ENCODE measurements at places on chromosomes 13 and 19. TPM values are rescaled to one million over a fixed set of nuclear protein-coding genes. Genes with fewer than 3 reads are reported as not detected.

DNA sequence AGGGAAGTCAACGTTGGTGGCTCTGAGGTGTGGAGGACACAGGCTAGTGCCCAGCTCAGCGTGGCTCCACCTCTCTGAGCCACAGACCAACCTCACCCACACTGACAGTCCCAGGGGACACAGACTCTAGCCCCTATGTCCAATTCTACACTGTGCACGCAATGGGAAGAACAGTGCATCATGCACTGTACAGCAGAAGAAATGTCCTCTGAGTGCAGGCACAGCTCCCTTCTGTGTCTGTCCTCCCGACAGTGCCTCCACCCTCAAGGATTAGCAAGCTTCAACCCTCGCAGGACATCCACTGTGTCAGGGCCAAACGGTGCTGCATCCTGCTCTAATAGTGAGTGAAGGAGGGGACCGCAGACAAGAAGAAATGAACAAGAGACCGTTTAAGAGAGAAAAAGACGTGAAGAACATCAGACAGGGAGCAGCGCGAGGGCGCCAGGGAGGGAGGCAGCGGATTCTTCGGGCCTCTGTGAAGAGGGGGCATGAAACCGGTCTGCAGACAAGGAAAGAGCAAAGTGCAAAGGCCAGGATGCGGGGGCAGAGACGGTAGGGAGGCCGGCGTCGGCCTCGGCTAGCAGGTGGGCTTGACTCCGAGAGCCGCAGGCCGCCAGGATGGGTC is 681 bp downstream of the ZNF837 start:
- no peak for DNase-seq

- peak; percentile 38 for DNase-seq
These were observed 227.2 kb downstream of the FOXO1 start for GRCh38 chr13:40438999-40439797.

DNA sequence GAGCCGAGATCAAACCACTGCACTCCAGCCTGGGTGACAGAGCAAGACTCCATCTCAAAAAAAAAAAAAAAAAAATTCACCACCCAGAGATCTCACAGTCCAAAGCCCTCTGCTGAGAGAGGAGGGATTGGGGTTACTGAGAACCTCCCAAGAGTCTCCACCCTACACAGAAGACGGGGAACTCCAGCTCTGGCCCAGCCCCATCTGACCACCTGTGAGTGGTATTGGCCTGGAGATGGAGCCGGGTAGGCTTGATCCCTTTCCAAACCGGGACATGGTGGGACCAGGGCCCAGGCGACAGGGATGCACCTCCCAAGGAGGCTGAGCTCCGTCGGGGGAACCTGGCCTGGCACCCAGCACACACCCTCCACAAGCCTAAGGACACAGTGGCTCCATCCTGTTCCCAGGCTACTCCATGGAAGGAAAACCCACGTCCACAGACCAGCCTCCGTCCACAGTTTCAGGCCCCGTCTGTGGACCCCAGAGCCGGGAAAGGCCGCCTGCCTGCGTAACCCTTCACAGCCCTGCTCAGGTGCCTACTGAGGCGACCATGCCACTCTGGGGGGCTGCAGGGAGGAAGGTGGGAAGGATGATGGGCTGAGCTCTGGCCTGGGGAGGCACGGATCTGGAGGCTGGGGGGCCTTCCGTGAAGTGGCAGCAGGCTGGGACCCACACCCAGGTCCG is 1.8 kb downstream of the TMEM259 start:
- DNase-seq = no peak

DNA sequence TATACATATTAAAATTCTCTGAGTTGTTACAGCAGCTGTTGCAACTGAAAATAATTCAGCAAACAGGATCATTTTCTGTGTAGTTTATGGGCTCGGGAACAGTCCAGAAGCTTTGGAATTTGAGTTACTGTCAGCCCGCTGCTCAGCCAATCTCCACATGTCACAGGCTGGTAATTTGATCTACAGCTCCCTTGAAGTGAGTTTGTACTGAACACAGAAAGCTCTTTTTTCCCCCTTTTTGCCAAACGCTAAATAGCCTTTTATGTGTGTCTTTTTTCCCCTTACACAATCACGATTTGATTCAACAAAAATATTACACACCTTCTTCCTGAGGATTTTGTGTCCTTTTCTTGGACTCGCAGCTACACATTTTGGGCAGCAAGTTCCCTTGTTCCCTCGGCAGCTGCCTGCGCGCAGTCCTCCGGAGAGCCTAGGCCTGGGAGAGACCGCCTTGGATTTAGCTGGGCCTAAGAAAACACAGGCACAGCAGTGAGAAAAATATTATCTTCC is 371.4 kb downstream of the KCNRG start:
- DNase-seq = no peak

- DNase-seq = no peak
These were observed 21.5 kb downstream of the OLFM4 start for GRCh38 chr13:53050151-53050550.

- no peak for DNase-seq
These were observed 29.7 kb upstream of the FAM216B start for GRCh38 chr13:42751693-42752092.

DNA sequence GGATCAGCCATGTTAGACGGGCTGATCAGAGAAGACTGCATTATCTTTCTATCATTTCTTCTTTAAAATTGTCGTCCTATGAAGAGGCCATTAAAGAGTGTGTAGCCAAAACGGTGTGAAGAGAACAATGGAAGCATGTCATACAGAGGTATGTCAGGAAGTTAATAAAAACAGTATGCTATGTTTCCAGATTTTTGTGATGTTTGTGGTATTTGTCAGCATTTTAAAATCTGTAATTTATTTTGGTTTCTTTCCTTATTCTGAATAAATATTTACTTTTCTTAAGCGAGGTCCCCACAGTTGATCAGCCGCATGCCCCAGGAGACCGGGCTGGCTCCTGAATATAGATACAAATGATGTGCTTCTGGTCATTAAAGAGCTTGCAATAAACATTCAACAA is 142.9 kb upstream of the SERP2 start:
- DNase-seq = no peak

- no peak for DNase-seq
These were observed 501.3 kb upstream of the ARGLU1 start for GRCh38 chr13:107069108-107069776.

PSG2 gene
- not detected for total RNA-seq

LILRA1 gene
- total RNA-seq = not detected

Data from SK-MEL-5 (cell line).